ENCODE measurements at places on chromosomes 4 and X. TPM values are rescaled to one million over a fixed set of nuclear protein-coding genes. Genes with fewer than 3 reads are reported as not detected.

GABRE gene
- 15.3 TPM for total RNA-seq

- DNase-seq, result no peak
These were observed 53.0 kb upstream of the NKX1-1 start for GRCh38 chr4:1459081-1459721.

ARR3 gene
- not detected for total RNA-seq

SYP gene
- 2.2 TPM for total RNA-seq

- no peak for DNase-seq
These were observed 146.9 kb downstream of the FNIP2 start for GRCh38 chr4:158915683-158916241.

- DNase-seq, result no peak
These were observed 52.7 kb downstream of the ZNF718 start for GRCh38 chr4:176995-177394.

GRCh38 chrX:46653482-46653881 lies 79.9 kb downstream of the CHST7 start:
- no peak for DNase-seq

DNA sequence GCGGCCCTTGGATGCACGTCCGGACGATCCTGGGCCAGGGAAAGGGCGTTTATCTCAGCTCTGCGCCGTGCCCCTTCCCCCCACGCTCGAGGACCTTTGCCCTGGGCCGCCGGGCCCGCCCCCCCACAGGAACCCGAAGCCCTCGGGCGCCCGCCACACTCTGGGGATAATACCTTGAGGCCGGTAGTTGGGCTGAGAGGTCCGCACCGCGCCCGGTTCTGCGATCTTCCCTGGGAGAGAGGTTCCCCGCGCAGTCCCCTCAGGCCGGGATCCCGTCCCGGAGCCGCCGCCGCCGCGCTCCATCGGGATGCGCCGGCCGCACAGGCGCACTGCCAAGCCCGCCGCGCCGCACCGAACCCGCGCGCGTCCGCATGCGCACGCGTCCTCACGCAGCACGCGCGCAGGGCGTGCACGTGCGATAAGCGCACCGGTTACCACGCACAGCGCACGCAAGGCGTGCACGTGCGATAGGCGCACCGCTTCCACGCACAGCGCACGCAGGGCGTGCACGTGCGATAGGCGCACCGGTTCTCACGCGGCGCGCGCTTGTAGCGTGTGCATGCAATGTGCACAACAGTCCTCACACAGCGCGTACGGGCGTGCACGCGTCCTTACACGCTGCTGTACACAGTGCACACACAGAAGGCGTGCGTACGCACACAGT lies at the start of gene MAP7D2:
Gene MAP7D2, minus strand, starts transcription at position 331 of the 664 bp plus-strand sequence. Its CDS starts 28 bp downstream, at position 303.
- peak; percentile 55 for DNase-seq

- DNase-seq, result no peak
These were observed 11.3 kb downstream of the QDPR start for GRCh38 chr4:17500574-17500973.

- DNase-seq, result no peak
These were observed 493 bp upstream of the UCHL1 start for GRCh38 chr4:41256131-41256739.
